ENCODE measurements at places on chromosomes 1 and 21.

DNA sequence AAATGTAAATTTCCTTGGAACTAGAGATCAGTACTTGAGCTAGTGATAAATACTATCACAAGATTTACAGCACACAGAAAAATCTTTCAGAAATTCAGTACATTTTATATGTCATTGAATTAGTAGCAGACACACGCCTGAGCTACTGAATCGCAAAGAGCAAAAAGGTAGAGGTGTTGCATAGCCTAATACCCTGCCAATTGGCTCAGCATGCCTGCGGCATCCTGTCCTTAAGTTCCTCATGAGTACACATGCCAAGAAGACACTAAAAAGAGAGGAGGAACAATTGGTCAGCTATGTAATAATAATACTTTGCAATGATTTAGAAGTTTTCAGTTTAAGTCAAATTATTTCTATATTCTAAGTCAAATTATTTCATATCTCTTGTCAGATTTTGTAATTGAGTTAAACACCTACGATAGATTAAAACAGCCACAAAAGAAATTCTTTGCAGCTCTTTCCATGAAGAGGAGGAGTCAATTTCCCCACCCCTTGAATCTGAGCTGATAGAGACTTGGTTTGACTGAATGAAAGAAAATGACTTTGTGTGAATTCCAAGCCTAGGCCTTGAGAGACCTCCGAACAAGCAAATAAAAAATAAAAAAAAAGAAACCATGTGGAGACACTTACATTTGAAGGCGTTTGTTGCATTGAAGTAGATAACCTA lies 36.2 kb upstream of the PKN2 start:
- DNase-seq, result no peak

GRCh38 chr1:51679435-51679834 lies 62.5 kb downstream of the OSBPL9 start:
- no peak for DNase-seq

GRCh38 chr1:61358770-61359455 lies 276.6 kb downstream of the NFIA start:
- no peak for DNase-seq

DNA sequence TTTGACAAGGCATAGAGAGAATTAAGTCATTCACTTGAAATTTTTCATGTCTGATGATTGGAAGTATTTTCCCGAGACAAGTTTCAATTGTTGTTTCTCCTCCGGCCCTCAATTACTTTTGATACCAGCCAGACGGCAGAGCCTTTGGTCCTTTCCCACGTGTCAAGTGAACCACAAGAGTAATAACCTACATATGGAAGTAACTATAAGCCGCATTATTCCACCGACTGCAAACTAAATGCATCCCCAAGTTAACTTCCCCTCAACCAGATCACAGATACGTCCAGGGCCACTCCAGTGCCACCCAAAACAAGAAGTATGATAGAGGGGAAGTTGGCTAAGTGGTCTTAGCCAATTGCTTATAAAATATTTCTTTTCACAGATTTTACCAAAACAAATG lies 20.2 kb downstream of the COLGALT2 start:
- no peak for DNase-seq

DNA sequence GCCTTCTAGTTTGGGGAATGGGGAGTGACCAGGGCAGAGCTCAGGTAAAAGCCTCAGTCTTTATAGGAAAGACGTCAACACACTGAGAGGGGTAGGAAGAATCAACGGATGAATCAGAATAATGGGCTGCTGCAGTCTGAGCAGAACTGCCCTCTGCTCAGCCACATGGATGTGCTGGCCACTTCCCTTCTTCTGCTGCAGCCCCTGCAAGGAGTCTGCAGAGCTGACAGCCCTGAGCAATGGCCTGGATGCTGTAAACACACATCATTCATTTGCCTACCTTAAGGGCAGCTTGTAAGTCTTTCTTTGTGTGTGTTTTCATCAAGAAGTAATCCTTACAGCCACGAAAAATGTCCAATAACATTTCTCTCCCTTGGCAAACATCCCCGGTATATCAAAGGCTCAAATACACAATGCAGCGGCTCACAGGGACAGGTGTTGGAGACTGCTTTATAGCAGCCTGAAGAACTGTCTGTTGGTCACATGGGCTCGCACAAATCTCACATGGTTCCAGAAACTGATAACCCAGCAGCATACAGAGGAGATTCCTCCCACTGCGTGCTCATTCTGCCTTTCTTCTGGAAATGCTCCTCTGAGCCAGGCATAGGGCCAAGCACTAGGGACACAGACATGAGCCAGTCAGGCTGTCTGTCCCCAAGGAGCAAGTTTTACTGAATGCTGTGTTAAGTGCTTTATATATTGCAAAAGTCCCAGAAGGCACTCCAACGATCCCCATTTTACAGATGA lies 110.1 kb downstream of the HMGB4 start:
- no peak for DNase-seq

DNA sequence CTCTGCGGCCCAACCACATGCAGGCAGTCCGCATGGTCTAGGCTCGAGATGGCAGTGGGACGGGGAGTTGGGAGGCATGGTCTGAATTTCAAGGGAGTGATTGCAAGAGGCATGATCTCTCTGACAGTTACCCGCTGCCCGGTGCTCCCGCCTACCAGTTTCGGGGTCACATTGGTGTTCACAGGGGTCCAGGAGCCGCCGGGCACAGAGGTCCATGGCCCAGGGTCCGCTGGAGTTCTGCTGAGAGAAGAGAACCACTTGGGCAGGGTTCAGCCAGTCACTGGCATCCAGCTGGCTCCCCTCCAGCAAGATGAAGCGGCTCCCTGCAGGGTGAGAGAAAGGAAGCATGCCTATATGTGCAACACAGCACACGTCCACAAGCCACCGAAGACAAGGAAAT lies 141.3 kb downstream of the ASTN1 start:
- DNase-seq, result no peak

GRCh38 chr1:91511386-91511785 lies 10.7 kb downstream of the CDC7 start:
- peak; percentile 78 for DNase-seq

DNA sequence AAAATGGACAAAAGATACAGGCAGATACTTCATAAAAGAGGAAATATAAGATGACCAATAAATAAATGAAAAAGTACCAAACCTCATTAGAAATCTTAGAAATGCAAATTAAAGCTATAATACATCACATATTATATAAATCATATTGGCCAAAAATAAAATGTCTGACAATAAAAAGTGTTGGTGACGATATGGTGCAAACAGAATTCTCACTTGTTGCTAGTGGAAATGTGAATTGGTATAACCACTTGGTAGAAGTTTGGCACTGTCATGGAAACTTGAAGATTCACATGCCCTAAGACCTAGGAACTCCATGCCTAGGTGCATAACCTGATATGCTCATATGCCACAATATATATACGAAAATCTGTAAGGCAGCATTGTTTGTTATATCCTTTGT lies 4.4 kb upstream of the TLR5 start:
- no peak for DNase-seq

DNA sequence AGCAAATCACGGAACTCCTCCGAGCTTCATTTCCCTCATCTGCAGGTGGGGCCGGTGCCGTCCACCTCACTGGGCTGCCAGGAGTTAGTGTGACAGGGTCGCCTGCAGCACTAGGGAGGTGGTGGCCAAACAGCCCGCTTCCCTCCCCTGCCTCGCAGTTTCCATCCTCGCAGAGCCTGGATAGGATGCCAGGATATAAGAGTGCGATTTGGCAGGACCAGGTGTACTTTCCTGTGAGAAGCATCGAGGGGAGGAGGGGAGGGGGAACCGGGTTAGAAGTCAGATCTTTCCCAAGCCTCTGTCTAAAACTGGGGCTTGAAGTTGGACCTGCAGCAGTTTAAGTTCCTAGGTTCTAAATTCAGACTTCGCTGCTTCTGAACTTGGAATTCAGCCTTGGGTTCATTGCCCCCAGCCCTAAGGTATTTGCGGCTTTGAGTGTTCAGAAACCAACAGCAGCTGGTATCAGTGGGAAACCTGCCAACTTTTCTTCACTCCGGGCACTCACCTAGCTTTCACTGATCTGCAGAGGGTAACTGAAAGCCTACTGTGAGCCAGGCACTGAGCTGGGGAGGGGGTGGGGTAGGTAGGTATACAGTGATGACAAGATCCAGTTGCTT lies 1.7 kb upstream of the JUN start:
- peak; percentile 55 for DNase-seq

GRCh38 chr1:159821171-159821867 lies 5.4 kb upstream of the SLAMF8 start:
- peak; percentile 62 for DNase-seq

- DNase-seq, result no peak
These were observed 54.3 kb downstream of the CENPF start for GRCh38 chr1:214657299-214657698.

DNA sequence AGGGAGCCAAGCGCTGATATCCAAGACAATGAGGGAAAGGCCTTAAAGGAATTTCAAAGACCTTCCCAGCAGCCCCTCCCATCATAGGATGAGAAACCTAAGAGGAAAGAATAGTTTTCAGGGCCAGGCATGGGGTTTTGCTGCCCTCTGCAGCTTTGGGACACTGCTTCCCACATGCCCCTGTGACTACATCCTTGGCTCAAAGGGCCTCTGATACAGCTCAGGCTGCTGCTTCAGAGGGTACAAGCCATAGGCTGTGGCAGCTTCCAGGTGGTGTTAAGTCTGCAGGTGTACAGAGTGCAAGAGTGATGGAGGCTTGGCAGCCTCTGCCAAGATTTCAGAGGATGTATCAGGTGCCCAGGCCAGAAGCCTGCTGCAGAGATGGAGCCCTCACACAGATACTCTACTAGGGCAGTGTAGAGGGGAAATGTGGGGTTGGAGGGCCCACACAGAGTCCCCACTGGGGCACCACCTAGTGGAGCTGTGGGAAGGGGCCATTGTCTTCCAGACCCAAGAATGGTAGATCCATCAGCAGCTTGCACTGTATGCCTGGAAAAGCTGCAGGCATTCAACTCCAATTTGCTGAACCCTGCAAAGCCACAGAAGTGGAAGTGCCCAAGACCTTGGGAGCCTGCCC lies 125.8 kb downstream of the SLC45A1 start:
- DNase-seq, result peak; percentile 73

- DNase-seq, result no peak
These were observed 27.5 kb downstream of the SLC9A1 start for GRCh38 chr1:27127419-27127818.

- no peak for DNase-seq
These were observed 214.7 kb upstream of the NRIP1 start for GRCh38 chr21:15279482-15279881.

GRCh38 chr1:180892272-180892671 lies 20.4 kb upstream of the KIAA1614 start:
- DNase-seq, result no peak

GRCh38 chr1:186442651-186443375 lies 18.1 kb downstream of the PDC start:
- peak; percentile 96 for DNase-seq

- no peak for DNase-seq
These were observed 60.5 kb downstream of the ATP1A1 start for GRCh38 chr1:116433275-116434257.

GRCh38 chr1:104231676-104232075 lies 482.0 kb downstream of the AMY1C start:
- no peak for DNase-seq

DNA sequence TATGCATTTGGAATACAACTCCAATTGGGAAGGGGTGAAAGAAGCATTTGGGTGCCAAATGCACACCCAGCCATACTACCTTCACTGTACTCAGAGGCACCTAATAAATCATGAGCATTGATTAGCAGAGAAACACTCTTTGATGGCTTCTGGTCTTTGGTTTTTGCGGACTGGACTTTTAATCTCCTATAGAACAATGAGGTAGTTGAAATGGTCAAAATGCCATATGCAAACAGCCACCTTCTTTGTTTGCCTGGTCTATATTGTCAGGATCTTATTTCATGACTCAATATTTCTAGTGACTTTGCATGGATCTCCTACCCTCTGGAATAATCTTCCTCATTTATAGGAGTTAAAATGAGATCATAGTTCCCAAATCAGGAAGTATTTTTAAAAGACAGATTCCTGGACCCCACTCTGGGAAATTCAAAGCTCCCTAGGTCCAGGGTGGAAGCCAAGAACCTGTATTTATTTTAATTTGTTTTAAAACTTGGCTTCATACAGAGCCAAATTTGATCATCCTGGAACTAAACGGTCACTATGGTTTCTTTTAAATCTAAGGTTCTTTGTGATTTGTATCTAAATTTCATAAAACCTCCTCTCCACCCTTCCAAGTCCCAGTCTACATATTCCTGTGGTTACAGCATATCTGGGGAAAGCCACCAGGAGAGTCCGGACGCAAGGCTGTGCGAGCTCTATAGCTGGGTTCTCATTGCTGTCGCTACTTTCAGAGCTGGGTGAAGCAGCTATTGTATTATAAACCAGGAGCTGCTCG lies 8.7 kb downstream of the FAM3B start:
- no peak for DNase-seq

DNA sequence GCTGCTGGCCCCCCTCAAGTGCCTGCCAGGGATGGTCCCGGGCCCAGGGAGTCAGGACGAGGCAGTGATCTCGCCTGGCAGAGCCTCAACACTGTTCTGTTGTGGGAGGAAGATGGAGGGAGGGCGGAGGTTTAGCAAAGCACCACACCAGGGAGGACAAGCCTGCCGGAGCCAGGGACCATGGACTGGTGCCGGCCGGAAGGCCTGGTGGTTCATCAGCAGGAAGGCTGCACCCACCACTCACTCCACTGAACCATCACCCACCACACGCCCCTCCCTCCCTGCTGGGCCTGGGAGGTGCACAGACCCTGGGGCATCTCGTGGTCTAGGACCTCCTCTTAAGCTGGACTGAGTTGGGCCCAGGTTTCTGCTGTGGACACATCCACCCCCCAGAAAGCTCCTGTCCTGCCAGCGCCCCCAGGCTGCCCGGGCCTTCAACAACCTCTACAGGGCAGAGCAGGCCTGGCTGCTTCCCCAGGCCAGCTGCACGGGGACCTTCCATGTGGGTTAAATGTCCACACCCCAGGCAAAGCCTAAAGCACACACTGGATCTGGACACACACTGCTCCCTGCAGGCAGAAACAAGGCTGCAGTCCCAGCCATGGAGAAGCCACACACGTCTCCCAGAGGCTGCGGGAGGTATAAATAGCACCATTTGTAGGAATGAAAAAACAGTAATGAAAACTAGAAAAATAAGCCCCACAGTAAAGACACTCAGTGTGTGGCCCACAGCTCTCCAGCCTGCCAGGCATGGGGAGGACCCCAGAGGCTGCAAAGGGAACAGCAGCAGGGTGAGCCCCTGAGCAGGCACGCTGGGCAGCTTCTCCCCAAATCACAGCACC lies 10.4 kb upstream of the TMEM240 start:
- peak; percentile 64 for DNase-seq

- no peak for DNase-seq
These were observed 30.8 kb downstream of the GADD45A start for GRCh38 chr1:67715819-67716218.

GRCh38 chr1:193120604-193121166 lies 1.1 kb upstream of the CDC73 start:
- no peak for DNase-seq

Data from fibroblast of the aortic adventitia (primary cell).